ENCODE measurements at places on chromosomes 13 and 19. TPM values are rescaled to one million over a fixed set of nuclear protein-coding genes. Genes with fewer than 3 reads are reported as not detected.

Gene PSG11
- total RNA-seq = not detected

Gene SIX5
- 0.82 TPM for total RNA-seq

Gene LYPD3
- 0.39 TPM for total RNA-seq

Gene SPRED3
- 1.9 TPM for total RNA-seq
